ENCODE measurements at places on chromosomes 6 and 20.

DNA sequence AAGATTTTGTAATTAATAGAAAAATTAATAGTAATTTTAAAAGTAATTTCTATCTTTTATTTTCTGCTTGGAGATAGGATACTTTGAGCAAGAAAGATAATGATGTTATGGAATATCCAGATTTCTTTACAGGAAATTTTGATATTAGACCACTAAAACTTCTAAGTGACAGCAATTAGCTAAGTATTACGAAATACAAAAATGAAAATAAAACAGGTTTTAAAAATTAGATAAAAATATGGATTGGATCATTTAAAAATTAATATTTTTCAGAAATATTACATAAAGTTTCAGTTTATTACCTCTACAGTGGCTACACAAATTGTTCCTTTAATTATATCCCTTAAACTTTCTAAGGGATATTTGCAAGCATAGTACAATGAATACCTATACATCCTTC, 4.2 kb upstream of the MYLK4 start:
- DNase-seq, result no peak

DNA sequence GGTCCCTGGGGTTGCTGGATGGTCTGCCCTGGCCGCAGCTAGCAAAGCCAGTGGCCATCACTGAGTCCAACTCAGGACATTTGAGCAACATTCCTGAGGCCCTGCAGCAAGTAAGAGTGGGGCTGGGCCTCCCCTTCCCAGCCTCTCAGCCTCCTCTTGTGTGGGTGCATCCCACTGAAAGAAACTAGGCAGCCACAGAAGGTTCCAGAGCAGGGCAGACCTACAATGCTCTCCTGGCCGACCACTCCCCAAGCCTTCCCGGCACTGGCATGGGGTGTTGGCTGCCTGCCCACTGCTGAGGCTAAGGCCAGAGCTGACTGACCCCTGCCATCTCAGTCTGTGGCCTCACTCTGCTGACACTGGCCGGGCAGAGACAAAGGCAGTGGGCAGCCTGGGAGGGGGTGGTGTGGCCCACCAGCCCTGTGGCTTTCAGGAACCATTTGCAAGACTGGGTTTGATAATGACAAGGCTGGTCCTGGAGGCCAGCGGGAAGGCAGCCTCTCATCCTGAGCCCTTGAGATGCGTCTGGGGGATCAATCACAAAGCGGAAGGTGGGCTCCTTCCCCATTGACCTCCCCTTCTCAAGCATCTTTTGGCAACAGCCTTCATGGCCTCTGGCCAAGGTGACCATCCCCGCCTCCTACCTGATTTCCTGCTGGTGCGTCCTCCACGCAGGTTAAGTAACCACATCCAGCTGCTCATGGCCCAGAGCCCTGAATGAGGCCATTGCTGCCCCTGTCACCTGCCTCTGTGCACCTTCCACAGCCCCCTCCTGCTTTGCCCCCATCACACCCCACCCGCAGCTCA, 9.6 kb downstream of the DLGAP4 start:
- DNase-seq, result peak; percentile 73

DNA sequence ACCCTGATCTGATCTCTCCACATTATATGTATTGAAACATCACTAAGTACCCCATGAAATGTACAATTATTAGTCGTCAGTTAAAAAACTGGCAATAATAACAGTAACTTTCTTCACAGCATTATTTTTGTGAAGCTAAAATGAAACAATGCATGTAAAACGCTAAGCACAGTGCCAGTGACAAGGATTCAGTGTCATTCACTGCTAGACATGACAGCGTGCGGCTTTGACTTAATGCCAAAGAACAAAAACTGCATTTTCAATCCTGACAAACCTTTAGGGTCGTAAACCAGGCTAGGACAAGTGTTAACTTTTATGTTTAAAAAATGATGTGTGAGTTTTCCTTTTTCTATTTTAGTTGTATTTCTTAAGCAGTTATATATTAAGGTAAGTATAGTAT, 8.8 kb upstream of the OPN5 start:
- DNase-seq, result no peak

- no peak for DNase-seq
Observed at GRCh38 chr6:54802775-54803634, 43.6 kb upstream of the FAM83B start.

- DNase-seq, result no peak
Observed at GRCh38 chr20:21272279-21272678, 30.9 kb upstream of the XRN2 start.

DNA sequence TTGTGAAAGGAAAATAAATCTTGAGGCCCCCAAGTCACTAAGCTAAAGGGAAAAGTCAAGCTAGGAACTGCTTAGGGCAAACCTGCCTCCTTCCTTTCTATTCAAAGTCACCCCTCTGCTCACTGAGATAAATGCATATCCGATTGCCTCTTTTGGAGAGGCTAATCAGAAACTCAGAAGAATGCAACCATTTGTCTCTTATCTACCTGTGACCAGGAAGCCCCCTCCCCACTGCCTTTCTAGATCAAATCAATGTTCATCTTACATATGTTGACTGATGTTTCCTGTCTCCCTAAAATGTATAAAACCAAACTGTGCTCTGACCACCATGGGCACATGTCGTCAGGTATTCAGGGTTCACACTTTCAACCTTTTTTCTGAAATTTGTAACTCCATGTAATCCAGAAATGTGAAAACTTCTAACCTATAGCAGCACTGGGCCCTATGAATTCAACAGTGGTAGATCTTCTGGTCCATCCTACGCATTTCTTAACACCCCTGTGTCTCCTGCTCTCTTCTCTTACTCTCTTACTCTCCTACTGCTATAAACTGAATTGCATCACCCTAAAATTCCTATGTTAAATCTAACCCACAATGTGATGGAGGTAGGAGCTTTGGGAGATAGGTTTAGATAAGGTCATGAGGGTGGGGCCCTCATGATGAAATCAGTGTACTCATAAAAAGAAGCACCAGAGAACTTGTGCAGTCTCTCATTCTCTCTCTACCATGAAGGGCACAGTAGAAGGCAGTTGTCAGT, 89.3 kb downstream of the EPB41L2 start:
- no peak for DNase-seq

- no peak for DNase-seq
Observed at GRCh38 chr20:60662307-60662706, 589.8 kb upstream of the CDH4 start.

GRCh38 chr6:149157126-149157525, 160.4 kb upstream of the TAB2 start:
- no peak for DNase-seq

DNA sequence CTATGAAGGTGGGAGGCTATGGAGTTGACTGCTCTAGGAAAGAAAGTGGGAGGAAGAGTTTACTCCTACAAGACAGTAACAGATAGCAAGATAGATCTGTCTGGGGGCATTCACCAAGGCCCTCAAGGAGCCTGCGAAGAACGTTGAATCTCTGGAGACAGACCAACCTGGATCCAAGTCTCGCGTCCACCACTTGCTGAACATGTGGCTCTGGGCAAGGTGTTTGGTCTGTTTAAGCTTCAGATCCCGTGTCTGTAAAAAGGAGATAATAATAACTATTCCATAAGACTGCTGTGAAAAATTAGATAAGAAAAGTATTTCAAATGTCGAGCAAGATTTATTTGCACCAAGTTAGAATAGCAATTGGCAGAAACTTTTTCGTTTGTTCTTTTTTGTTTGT, 8.1 kb upstream of the EEF1A1 start:
- no peak for DNase-seq

DNA sequence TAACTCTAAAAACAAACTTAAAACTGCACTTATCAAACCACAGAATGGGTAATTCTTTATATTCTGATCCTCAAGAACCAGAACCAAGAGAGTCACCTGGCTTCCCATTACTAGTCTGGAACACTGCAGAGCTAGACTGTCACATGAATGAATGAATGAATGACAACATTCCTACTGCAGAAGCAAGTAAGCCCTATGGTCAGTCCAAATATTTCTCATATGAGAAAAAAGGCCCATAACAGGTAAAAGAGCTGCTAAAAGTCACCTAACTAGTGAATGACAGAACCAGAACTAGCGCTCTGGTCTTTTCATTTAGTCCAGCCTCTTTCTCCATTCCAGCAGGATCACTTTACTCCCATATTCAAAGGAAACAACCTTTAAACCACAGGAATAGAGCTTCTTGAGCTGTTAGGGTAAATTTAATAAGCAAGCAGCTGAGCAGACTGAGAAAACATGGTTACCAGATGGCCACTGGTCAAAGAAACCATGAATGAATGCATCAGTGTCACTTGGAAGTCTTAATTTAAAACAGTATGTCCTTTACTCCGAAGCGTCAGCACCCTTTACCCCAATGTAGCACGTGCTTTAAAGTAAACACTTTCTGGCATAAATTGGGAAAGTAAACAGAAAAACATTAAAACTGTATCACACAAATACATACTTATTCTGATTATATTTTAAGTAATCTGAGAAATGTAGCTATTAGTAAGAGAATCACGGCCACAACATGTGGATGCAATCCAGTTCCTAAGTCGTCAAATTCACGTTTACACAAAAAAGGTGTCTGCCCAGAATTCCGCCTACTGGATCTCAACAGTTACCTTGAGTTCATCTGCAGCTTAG, 1.4 kb downstream of the PREP start:
- DNase-seq, result no peak

GRCh38 chr20:6381887-6382286, 259.1 kb upstream of the FERMT1 start:
- DNase-seq, result no peak

- no peak for DNase-seq
Observed at GRCh38 chr6:95117236-95117635, 460.1 kb upstream of the MANEA start.
